ENCODE measurements at places on chromosomes 5 and 9.
A peak's percentile ranks its signal among the peaks of the same experiment; 100 is the strongest.

- no peak for DNase-seq
Measured at GRCh38 chr5:16345454-16345853, 120.1 kb downstream of the ZNF622 start.

GRCh38 chr9:127136081-127136879, 13.8 kb upstream of the ANGPTL2 start:
- no peak for DNase-seq

DNA sequence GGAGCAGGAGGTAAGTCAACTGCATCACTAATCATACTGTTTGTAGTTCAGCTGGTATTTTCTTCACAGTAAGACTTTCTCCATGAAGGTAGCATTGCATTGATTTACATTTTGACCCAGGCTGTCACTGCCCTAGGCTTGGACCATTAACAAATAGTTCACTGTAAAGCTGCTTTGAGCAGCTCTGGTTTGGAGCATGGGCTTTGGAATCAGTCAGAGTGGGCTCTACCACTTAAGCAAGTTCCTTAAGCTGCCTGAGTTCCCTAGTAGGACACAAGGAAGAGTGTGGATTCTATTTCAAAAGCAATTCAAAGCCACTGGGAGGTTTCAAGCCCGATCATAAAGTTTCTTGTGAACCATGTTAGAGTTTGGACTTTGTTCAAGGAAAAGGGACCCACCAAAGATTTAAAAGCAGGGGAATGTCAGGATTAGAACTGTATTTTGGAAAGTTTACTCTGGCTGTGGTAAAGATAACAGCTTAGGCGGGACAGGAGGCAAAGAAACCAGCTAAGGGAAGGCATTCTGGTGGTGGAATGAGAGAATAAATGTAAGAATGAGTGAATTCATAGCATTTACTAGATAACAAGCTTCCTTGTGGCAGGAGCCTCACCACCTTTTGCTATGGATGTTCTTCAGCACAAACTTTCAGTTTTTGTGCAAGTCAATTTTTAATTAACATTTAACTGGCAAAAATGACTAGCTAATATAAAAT, 12.3 kb upstream of the PANK3 start:
- no peak for DNase-seq

DNA sequence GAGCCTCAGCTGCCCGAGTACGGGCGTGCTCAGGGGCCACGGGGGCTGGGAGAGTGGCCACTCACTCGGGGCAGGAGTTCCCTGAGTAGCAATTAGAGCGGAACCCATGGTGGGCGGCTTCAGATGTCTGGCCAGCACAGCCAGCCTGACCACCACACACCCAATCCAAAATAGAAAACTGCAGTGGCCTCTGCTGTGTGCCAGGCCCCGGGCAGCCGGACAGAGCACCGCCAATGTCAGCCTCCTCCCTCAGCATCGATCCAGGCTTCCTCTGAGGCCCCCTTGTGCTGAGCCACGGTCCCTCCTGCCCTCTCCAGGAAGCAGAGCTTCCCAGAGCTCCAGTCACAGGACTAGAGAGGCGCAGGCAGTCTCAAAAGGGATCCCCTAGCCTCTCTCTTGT, 2.7 kb downstream of the ADAMTS2 start:
- DNase-seq = no peak

GRCh38 chr5:74384851-74385250, 255.7 kb downstream of the ENC1 start:
- DNase-seq = no peak

DNA sequence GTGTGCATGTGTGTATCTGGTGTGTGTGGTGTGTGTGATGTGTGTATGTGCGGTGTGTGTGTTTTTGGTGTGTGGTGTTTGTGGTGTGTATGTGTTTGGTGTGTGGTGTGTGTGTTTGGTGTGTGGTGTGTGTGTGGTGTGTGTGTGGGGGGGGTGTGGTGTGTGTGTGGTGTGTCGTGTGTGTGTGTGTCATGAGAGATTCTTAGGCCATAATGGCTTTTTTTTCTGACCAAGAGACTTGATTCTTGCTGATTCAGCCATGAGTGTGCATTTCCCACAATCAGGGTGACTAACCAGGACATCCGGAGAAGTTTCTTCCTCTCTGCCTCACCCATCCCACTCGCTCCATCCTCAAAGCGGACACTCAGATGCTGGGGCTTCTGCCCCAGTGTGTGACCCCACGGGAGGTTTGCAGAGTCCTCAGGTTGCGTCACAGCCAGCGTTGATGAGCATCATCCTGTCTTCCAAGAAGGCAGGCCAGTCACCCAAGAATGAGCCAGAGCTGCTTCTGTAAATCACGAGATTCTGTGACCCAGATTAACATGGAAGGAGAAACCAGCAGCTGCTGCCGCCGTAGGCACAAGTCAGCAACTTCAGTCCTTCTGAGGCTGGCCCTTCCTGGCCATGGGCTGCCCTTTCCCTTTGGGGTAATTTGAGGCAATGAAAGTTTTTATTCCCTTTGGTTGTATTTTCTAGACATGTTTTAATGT, 12.5 kb upstream of the CTSL start:
- DNase-seq = peak; percentile 19

DNA sequence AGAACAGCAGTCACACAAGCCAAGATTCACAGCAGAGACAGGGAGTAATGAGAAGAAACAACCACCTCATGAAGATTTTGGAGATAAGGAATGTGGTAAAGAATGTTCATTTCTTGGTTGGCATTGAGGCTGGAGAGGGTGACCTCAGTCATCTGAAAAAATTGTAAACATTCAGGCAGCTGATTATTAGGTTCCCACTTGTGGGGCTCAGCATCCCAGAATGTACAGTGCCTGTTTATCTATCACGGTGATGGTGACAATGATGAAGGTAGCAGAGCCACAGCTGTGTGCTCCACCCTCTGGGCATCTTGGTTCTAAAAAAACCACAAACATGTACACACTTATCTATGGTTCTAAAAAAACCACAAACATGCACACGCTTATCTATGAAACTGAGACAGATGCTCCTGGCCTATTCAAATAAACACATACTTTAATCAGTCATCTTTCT, 143.9 kb upstream of the MOCS2 start:
- DNase-seq = no peak

- no peak for DNase-seq
Measured at GRCh38 chr9:114735704-114736103, 53.7 kb upstream of the TEX48 start.

DNA sequence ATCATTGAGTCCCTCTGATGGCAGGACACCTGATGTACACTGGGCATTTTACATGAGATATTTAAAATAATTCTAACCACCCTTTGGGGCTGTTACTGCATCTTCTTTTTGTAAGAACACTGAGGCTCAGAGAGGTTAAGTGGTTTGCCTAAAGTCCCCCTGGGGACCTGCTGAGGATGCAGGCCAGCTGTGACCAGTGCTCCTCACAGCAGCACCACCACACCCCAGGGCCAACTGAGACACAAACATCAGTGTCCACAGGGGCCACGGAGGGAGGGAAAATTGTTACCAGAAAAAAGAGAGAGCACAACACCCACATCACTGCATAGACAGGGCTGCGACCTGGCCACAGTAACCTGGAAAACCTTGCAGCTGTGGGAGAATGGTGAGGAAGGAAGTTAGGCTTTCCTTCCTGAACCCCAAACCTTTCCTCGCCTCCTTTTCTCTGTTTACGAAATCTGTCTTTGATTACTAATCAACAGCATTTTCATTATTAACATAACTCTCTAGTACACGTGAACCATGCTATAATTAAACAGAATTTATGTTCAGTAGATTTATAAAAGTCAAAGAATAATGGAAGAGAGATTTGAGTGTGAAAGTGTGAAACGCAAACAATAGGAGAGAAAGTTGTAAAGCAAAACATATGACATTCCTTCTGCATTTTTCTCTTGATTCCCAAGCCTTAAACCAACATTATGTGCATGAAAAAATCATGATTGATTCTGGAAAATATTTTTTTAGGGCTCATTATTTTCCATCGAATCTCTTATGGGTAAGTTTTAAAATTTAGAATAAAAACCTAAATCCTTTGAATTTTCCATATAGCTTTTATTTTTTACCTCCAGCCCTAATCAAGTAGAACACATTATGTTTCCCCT, 228.1 kb upstream of the DAPK1 start:
- no peak for DNase-seq

DNA sequence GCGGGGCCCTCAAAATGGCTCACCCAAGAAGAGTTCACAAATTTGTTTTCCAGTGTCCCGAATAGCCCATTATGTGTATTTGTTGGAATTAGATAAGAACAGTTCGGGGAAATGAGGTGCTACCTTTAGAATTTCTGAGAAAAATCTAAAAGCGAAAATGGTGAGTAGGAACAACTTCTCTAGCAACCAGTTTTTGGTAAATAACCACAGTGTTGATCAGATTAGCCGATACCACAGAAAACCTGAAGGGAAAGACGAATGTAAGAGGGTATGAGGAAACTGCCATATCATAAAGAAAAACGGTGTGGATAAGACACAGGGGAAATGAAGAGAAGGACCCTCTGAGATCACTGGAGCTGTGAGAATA, 31.0 kb downstream of the ADAM19 start:
- peak; percentile 45 for DNase-seq

DNA sequence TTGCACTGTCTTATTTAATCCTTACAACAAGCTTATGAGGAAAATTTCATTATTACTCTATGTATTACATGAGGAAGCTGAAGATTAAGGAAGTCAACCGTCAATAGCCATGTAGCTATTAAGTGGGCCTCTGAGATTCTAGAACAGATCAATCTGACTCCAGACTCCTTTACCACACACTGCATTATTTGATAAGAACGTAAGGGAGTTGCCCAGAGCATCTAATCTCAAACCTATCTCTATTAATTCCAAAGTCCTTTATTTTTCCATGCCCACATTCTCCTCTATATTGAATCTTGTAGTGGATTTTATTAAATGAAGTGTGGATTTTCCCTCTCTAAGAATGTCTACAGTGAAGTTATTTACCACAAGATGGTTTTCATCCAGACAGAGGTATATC, 118.2 kb upstream of the MTAP start:
- DNase-seq = no peak

DNA sequence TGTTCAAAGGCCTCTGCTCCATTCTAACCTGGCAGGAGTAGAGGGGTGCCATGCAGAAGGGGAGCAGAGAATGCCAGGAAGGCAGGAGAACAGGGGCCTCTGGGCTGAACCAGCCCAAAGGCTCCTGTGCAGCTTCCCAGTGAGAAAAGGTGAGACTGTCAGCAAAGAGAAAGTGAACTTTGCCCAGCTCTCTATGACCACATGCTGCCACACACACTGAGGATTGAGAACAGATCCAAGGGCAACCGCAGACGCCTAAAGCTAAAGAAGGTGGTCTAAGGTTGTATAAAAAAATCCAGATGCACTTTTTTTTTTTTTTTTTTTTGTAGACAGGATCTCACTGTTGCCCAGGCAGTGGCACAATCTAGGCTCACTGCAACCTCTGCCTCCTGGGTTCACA, 51.4 kb downstream of the ALDH7A1 start:
- no peak for DNase-seq

- no peak for DNase-seq
Measured at GRCh38 chr5:34717426-34718327, 61.5 kb downstream of the RAI14 start.

GRCh38 chr9:134179918-134180785, 15.8 kb upstream of the RNU6ATAC start:
- no peak for DNase-seq

DNA sequence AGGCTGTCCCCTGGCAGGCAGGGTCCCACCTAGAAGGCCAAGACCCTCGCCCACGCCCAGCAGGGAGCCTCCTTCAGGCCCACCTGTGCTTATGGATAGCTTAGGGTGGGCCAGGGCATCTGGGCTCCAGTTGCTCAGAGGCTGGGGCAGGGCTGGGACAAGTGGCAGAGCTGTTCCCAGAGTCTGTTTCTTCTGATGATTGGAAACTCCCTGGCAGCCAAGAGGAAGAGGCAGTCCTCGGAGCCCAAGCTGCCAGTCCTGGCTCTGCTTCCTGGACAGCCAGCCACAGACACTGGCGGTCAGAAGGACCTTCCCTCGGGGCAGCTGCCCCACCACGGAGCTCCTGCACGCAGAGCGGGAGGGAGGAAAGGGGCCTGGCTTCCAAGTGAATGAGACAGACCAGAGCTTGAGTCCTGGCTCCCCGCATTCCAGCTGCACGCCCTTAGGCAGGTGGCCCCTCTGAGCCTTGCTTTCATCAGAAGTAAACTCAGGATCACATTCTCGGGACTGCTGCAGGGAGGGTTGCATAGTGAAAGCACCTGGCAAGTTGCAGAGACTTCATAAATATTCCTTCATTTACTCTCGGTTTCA, 37.9 kb upstream of the GABRP start:
- DNase-seq = no peak

DNA sequence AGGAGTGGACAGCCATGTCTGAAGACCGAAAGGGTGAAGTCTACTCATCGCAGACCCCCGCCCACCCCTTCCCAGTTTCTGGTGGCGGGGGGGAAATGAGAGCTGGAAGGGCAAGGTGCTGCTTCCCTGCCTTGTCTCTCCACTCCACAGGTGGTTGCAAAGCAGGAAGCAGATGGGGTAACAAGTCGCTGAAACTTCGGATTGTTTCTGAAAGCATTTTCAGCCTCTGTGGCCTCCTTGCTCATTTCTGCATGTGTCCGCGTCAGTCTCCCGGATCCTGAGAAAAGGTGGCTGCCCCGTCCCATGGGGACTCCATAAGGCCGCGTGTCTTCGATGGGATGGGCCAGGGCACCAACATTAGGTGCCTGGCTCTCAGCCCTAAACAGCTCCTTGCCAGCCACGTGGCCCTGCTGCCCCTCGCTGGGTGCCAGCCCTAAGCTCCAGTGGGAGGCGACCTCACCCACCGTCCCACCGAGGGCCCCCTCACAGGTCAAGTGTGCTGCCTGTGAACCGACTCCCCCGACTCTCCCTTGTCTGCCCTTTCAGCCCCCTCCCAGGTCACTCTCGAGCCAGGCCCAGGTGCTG, 971 bp downstream of the PHYKPL start:
- no peak for DNase-seq

- no peak for DNase-seq
Measured at GRCh38 chr5:37121465-37121864, 127.7 kb downstream of the CPLANE1 start.

- DNase-seq = no peak
Measured at GRCh38 chr9:98120476-98120875, 1.5 kb upstream of the TRIM14 start.

DNA sequence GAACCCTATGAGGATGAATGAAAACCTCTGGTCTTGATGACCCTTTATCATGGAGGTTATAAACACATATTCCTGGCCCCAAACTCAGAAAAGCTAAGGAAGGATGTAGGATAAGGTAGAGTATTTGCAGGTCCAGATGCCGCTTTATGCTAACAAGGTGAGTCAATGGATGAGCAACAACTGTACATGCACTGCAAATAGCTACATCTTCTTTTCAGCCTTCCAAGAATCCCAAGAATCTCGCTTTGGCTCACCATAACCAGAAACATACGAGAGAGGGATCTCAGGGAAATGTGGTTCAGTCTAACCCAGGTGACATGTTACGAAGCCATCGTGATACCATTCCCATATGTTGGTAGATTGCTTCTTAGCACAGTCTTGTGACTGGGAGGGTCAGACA, 152.3 kb upstream of the ANKH start:
- DNase-seq = no peak

GRCh38 chr9:34809504-34810186, 99.7 kb upstream of the CCL21 start:
- DNase-seq = no peak

GRCh38 chr5:34976347-34976746, 47.0 kb downstream of the DNAJC21 start:
- no peak for DNase-seq

Measured in activated CD4-positive, alpha-beta T cell treated with anti-CD3 and anti-CD28 coated beads, Interleukin-2, amount 10 ng/mL, durations not matched to agents 7 days and 5 days (primary cell).